NCI-H1930 (cell line): ENCODE measurements at places on chromosomes 16 and 17.

DNA sequence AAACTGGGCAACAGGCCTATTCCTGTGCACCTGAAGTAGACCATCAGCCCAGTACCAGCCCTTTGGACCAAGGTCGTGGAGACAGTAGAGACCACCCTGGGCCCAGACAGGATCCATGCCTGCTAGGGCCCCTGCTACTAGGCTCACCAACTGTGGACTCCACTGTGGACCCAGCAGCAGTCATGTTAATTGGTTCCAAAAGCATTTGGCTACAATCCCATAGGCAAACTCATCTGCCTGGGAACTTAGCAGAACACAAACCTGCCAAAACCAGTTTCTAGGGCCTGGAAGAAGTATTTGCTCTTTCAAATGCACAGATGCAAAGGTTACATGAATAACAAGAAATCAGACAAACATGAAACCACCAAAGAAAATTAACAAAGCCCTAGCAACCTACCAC, 53.1 kb downstream of the ACSM2A start:
- DNase-seq = no peak

- DNase-seq = no peak
These were observed 72.8 kb upstream of the DYNLRB2 start for GRCh38 chr16:80468029-80468428.

GRCh38 chr17:34561328-34561727, 18.1 kb upstream of the TMEM132E start:
- DNase-seq = no peak

GRCh38 chr16:11036040-11036439, 91.7 kb downstream of the CLEC16A start:
- DNase-seq = no peak

- no peak for DNase-seq
These were observed 650.4 kb downstream of the WWOX start for GRCh38 chr16:78749745-78750268.

- no peak for DNase-seq
These were observed 12.7 kb upstream of the ANKFY1 start for GRCh38 chr17:4276514-4276913.

DNA sequence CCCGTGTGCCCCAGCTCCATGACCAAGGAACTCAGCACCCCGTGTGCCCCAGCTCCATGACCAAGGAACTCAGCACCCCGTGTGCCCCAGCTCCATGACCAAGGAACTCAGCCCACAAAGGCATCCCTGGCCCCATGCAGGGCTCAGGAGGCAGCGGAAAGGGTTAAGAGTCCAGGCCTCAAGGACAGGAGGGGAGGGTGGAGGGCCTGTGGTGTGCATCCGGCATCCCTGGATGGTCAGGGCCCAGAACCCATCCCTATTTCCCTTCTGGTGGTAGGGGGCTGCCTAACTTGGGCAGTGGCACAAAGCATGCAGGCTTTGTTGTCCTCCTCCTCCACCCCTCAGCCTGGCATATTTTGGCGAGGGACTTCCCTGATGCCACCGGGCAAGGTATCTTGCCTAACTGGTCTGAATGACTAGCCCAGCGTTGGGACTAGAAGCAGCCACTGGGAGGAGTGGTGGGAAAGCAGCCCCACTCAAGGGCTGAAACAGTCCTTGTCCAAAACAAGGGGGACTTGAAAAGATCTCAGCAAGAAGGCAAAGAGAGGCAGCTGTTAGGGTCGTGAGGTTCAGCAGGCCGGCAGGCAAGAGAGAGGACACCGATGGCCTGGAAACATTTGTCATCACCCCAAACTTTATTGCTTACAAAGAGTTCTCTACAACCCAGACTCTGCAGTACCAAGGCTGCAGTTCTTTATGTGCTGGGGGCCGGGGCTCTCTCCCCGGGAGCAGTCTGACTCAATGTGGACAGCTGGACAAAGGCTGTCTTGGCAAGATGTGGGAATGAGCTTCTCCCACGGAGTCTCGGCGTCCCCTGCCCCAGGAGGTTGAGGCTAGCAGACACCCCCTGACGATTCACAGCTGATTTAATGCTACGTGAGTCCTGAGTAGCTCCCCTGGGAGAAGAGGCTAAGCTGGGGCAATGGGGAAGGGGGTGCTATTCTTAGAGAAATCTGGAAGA, 902 bp upstream of the SPATA32 start:
- DNase-seq = no peak

- no peak for DNase-seq
These were observed 713.2 kb downstream of the KCNJ2 start for GRCh38 chr17:70882504-70882903.

GRCh38 chr16:68746951-68747350, 9.9 kb downstream of the CDH1 start:
- DNase-seq = no peak
